GOT3 (cell line): ENCODE measurements at places on chromosomes 6 and 20.

GRCh38 chr20:16321291-16321690, 252.0 kb downstream of the KIF16B start:
- no peak for DNase-seq

- no peak for DNase-seq
These were observed 27.5 kb upstream of the AGPAT4 start for GRCh38 chr6:161301338-161301737.

DNA sequence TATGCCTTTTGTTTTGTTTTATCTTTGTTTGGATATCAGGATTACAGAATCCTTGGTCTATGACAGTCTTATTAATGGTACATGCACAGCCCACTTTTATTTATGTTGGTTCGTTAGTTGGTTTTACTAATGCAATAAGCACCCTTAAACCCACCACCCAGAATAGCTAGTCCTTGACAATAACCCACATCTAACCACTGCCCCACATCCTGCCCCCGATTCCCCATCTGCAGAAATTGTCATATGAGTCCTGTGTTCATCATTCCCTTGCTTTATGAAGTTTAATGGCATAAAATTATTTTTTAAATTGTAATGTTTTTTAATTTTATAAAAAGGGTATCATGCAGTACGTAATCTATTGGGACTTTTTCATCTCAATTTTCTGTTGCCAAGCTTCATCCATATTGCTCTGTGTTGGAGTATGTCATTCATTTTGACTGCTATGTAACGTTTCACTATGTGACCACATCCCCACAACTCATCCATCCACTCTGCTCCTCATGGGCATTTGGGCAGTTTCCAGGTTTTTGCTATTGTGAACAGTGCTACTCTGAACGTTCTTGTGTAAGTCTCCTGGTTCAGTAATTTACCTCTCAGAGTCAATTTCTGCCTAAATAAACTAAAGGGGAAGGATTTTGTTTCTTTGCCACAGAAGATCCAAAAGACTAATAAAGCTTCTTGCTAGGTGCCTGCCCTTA, 150.4 kb downstream of the MRPL14 start:
- no peak for DNase-seq

DNA sequence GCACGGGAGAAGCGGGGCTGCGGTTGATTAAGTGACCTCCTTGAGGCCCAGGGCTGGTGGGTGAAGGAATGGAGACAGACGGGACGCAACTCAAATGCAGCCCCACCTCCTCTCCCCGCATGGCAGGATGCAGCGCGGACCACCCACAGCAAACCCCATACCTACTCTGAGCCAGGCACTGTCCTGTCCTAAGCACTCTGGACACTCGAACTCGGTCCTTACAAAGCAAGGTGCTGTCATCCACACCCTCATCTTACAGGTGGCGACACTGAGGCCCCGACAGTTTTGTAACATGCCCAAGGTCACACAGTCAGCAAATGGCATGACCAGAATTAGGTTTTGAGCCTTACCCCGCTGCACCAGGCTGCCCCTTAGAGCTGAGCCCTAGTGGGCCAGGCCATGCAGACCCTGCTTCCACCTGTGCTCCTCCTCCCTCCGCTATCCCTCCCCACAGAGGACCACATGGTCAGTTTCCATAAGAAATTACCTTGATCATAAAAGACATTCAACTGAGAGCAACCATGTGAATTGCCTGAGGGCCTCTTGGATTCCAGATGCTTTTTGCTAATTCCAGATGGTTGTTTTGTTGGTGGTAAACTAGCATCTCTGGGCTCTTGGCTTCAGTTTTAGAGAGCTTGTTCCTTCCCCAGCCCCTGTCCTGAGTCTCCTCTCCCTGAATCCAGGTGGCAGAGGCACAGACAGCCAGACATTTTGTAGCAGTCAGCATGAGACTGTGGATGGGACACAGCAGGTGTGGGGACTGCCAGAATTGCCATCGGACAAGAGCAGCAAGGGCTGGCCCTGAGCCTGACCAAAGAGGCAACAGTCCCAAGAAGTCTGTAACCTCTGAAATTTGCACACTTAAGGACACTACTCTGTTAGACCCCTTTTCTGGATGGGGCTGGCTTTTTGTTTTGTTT, 171.9 kb upstream of the PMEPA1 start:
- DNase-seq = no peak

GRCh38 chr6:133991096-133991593, 38.1 kb downstream of the TBPL1 start:
- DNase-seq = no peak

DNA sequence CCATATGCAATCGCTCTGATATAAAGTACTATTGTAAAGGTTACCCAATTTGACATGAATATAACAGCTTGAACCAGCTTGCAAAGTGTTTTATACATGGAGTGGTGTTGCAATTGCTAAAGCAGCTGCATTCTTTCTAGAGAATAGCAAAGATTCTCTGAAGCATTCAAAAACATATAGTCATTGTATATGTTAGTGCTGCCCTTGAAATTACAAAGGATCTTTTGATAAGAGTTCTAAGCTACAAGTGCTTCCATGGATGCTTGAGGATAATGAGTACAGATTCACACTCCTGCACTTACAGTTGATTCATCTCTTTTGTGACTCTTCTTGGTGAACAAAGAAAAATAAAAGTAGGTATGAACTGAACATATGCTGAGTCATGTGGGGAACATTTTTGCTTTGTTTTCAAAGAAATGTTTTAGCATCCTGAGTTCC, 175.7 kb downstream of the ALDH8A1 start:
- no peak for DNase-seq

- no peak for DNase-seq
These were observed 6.2 kb downstream of the STX16 start for GRCh38 chr20:58657262-58657661.

- DNase-seq = no peak
These were observed 70.0 kb downstream of the PTPRT start for GRCh38 chr20:43119720-43120119.

GRCh38 chr6:155481215-155481614, 25.6 kb upstream of the NOX3 start:
- DNase-seq = no peak

DNA sequence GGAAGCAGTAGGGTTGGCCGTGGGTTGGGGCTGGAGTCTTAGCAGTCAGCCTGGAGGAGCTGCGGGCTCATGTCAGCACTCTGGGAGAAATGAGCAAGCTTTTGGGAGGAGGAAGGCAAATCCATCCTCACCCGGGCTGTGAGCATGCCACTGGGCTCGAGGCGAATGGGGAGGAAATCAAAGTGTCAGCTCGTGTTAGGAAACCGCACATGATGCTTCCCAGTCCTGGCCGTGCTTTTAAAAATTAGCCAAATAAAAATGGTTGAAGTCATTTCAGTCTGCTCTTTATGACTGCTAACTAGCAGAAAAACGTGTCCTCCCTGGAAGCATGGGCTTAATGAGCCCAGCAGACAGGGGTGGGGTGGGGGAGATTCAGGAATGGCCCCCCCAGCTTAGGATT, 98.1 kb downstream of the NFATC2 start:
- no peak for DNase-seq
